T-helper 2 cell (primary cell): ENCODE measurements at places on chromosomes 4 and X.

DNA sequence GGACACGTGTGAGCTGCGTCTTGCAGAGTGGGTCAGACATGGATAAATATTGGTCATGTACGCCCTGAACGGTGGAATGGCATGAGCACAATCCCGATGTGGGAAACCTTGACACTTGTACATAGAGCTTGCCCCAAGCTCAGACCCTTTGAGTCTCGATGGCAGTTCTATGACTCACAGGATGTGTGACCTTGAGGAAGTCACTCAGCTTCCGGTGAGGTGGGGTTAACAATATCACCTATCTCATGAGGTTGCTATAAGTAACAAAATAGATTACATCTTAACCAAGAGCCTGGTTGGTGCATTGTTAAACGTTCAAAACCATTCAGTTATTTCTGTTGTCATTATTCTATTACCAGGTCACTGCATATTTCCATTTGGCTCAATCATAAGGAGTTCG lies 109.1 kb upstream of the TBL1X start:
- no peak for DNase-seq

DNA sequence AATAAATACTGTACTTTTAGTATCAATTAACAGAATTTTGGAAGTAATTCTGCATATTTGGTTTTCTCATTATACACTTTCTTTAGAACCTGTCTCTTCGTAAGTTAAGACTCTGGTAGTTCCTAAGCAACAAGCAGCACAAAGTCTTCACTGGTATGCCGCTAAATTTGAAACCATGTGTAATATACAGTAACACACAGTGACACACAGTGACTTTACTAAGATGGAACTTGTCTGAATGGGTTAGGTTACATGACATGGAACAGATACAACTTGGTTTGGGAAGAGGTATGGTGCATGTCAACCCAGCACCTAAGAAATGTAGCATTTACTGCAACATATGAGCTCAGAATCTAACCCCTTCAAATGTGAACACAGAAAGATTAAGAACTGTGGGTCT lies 83.5 kb upstream of the PRSS48 start:
- no peak for DNase-seq

GRCh38 chr4:45795135-45795534 lies 328.7 kb downstream of the GABRG1 start:
- DNase-seq, result no peak

DNA sequence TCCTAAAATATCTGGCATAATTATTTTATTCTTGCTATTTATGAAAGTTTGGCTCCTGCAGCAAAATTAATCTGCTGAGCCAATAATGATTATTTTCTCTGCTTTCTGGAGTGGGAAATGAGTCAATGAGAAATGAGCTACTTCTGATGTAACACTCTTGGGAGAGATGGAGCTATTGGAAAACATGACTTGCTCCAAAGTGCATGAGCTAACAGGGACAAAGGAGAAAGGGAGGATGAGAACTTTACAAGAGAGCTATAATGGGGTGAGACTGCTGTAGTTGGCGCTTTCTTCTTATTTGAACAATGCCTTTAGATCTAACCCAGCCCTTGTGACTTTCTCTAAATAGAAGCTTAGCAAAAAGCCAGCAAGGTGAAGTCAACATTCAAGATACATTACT lies 615.1 kb downstream of the ANKRD50 start:
- DNase-seq, result no peak

DNA sequence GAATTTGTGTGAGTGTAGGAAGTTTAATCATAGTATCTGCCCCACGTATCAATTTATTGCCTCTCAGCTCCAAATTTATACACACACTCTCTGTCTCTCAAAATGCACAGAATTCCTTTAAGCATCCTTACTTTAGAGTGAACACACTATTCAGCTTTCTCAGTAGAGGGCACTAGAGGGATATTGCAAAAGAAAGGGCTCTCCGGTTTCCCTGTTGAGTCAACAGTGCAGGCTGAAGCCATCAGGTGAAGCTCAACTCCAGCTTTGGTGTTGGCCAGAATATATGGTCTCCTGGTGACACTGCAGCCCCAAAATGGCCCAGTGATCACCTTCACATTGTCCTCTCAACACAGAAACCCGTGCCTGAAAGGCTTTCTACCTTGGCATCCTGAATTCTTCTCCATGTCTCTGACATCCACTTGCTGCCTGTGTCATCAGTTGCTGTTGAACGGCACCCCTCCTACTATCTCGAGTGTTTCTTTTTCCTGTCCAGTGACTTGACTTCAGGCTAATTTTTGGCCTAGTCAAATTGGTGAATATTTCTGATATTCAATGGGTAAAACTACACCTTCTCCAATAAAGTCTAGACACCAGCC lies 670.5 kb downstream of the GABRG1 start:
- DNase-seq, result no peak

GRCh38 chr4:141153751-141154510 lies 20.7 kb upstream of the RNF150 start:
- no peak for DNase-seq
